ENCODE measurements at places on chromosomes 3 and 15.

DNA sequence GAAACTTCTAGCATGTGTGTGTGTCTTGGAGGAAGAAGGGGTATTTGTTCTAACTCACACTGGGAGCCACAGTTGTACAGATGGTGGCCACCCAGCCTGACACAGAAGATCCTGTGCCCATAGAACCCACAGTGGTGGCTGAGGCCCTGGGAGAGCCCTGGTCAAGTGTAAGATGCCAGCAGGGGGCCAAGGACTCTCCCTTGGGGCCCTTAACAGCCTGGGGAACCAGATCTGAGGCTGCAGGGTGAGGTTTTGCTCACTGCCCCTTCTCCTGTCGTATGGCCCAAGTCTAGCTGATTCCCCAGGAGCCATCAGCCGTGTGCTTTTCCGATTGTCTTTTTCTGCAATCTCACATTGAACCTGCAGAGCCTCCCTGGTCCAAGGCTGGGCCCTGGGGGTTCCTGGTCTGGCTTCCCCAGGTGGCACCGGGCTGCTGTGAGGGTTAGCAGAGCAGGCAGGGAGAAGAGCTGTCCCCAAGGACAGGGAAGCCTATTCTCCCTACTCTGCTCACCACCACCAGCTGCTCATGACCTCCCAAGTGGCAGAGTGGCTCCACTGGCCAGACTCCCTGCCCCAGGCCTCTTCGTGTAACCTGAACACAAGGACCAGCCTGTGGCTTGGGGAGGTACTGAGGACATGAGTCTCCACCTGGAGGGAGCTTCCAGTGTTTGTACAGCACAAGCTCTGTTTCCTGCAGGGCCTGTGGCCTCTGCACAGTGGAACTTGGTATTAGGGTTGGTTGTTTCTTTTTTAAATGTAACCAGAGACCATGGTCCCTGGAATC is 51.9 kb downstream of the CA12 start:
- no peak for DNase-seq

DNA sequence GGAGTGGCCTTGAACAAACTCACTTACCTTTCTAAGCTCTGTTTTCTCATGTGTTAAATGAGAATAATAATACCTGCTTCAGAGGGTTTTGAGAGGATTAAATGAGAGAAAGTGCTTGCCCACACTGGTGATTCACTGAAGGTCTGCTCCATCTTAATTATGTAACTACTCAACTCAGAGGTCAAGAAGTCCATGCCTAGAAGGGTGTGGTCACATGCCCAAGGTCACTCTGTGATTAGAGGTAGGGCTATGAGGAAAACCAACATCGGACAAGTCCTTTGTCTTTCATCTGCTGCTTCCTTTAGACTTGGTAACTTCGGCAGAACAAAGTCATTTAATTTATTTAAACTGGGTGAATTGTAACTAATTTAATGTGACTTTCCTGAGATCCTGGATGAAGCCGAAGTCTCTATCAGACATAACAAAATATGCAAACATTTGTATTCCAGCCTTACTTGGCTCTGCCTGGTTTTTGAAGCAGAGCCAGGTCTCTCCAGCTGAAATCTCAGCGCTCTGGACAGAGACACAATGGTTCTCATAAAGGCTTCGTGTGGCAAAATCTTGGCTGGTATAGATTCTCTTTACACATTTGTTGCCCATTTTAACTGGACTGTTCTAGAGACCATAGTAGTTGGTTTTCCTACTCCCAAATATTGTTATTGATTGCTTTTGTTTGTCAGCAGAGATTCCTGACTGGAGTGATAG is 3.0 kb downstream of the CHRNA7 start:
- DNase-seq, result no peak

GRCh38 chr15:61828008-61828407 is 232.2 kb downstream of the VPS13C start:
- no peak for DNase-seq

DNA sequence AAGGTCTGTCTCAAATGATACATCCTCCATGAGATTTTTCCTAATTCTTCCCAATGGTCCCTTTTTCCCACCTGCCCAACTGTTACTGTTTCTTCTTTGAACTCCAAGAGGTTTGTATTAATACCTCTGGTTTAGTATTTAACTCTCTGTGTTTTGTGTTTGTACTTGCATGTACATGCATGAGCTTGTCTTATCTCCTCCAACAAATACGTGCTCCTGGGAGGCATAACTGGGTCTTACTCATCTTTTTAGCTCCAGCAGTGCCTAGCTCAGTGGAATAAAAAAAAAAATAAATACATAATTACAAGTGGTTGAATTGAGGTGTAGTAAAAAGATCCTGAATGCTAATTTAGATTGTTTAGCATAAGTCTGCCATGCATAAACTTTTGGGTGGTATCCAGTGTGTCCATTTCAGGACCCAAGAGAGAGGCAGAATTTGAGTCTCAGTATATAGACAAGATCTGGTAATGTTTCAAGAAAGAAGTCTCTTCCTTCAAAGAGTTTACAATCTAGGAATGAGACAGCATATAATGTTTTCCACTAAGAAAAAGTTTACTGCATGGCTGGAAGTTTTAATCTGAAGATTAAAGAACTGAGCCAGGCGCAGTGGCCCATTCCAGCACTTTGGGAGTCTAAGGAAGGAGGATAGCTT is 1.7 kb upstream of the LYSMD2 start:
- no peak for DNase-seq

DNA sequence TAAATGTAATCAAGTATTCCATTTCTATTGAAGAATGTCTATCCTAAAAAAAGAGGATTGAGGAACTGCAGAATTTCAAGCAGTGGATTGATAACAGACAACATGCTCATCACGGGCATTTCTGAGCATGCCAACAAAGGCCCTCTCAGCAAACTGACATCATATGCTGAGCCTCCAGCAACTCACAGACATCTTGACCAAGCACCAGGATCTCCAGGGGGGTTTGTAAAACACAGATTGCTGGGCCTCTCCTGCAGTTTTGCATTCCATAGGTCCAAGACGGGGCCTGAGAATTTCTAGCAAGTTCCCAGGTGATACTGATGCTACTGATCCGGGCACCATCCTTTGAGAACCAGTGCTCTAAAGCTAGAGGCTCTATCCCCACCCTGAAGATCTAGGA is 85.0 kb downstream of the FOXP1 start:
- no peak for DNase-seq

DNA sequence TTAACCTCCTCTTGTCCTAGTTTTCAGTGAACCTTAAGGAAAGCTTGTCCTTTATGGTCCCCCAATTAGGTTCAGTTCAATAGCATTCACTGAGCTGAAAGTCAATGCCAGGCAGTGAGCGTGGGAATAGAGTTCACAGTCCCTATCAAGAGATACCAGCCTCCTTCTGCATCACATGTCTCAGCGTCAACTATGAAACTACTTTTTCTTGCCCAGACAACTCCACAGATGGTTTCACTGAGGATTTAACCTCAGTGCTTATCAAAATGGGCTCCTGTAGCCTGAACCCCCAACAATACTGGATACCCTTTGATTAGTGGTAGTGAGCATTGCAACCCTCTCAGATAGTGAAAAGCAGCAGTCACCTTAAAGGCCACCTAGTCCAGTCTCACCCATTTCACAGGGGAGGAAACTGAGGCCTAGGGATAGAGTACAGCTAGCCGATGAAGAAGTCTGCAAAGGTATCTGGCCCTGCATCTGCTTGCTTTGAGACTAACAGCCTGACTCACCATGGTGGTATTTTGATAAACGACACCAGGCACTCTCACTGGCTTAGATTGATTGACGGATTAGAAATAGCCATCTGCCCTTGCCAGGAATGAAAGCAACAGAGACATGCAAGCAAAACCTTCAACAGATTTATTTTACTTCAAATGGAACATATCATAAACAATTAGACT is 1.6 kb upstream of the UBA3 start:
- no peak for DNase-seq

- DNase-seq, result no peak
These were observed 31.5 kb downstream of the NGRN start for GRCh38 chr15:90297021-90297420.

DNA sequence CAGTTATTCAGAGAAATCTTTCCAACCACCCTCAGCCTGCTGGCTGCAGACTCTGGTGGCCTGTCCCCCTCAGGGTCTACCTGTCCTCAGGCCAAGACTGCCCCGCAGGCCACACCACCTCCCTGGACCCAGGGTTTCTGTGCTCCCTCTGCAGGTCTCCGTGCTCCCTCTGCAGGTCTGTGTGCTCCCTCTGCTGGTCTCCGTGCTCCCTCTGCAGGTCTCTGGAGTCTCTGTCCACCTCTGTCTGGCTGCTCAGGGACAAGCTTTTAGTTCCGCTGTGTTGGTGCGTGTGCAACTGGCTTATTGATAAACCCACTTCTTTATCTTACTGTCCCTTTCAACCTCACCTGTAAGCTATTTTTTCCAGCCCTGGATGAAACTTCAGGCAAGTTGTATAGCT is 30.1 kb downstream of the BDH1 start:
- no peak for DNase-seq

- no peak for DNase-seq
These were observed 870.2 kb downstream of the SI start for GRCh38 chr3:164208048-164208447.

GRCh38 chr15:60494108-60494507 is 15.2 kb upstream of the ICE2 start:
- DNase-seq, result no peak

- DNase-seq, result peak; percentile 37
These were observed 18.8 kb downstream of the ATG7 start for GRCh38 chr3:11290743-11291680.

GRCh38 chr3:118968111-118968510 is 66.5 kb downstream of the IGSF11 start:
- no peak for DNase-seq

- peak; percentile 71 for DNase-seq
These were observed 31.7 kb upstream of the ATG7 start for GRCh38 chr3:11240496-11240895.

- DNase-seq, result no peak
These were observed 50.6 kb downstream of the TBL1XR1 start for GRCh38 chr3:177146646-177147045.

DNA sequence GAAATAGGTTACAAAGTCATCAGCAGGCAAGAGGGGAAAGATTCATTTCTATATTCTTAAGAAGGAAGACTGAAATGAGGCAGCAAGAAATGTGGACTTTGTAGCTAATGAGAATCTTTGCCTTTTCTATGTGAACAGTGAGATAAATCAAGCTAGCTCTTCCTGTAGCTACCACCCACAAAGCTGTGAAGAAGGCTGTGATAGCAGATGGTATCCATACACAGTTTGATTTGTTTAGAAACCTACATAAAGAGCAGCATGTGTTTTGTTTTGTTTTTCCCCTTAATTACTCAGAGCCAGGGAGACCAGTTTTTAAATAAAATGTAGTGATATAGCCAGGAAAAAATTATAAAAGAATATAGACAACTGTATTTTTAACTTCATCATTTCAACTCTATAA is 45.5 kb downstream of the TEX9 start:
- no peak for DNase-seq

GRCh38 chr3:194119831-194120590 is 15.9 kb upstream of the HES1 start:
- DNase-seq, result no peak

DNA sequence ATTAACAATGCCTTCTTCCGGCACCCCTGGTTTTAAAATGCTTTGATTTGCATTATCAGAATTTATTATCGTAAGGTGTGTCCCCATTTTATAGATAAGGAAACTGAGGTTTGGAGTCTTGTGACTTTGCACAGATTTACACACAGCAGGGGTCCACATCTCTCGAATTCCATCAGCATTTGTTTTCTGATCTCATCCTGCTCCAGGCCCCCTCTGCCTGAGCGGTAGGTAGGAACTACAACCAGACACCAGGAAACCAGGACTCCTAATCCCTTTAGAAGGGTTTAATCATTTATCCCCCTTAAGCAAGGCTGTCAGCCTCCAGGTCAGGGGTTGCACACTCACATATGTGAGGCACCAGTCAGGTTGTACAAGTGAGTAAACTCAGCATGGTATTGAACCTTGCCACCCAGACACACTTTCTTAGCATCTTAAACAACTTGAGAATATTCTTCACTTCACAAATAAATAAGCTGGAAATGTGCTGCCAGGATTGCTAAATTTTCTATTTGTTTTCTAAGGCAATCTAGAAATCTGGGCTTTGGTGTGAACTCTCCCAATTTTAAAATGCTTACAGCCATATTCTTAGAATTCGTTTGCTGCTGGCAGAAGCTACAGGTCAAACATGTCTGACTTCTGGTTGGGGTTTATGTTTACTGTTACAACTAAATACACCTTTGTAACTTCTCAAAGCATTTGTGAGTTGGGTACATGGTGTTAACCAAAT is 31.7 kb upstream of the CMTM7 start:
- no peak for DNase-seq

DNA sequence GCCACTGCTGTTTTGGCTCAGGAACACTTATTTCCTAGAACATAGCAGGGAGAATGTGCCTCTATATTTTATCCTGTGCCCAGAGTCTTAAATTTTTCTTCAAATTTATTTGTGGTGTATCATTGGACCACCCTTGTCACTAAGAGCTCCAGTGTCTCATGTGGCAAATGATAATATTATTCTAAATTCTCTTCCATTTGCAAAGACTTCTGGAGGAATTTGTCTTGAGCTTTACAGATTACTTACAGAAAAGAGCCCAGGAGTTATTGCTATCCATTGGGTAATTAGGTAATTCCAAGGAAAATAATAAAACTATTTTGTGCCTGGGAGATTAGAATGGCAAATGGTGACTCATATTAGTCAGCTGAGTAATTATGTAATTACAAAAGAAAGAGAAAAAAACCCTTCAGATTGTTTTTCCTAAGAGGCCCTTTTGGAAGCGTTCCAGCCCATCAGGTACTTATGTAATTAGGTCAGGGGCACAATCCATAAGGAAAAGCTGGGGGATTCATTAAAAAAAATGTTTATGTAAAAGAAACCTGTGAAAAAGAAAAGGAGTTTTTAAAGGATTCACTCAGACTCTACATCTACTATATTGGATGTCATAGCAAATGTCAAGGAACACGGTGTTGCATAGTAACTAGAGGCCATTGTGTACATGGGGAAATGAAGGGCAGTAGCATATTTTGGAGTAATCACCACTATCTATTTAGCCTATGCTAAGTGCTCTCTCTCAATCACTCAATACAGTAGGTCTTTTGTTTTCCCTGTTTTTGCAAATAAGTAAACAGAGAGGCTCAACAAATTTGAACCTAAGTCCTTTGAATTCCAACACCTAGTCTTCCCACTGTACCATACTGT is 380.9 kb upstream of the RARB start:
- no peak for DNase-seq

DNA sequence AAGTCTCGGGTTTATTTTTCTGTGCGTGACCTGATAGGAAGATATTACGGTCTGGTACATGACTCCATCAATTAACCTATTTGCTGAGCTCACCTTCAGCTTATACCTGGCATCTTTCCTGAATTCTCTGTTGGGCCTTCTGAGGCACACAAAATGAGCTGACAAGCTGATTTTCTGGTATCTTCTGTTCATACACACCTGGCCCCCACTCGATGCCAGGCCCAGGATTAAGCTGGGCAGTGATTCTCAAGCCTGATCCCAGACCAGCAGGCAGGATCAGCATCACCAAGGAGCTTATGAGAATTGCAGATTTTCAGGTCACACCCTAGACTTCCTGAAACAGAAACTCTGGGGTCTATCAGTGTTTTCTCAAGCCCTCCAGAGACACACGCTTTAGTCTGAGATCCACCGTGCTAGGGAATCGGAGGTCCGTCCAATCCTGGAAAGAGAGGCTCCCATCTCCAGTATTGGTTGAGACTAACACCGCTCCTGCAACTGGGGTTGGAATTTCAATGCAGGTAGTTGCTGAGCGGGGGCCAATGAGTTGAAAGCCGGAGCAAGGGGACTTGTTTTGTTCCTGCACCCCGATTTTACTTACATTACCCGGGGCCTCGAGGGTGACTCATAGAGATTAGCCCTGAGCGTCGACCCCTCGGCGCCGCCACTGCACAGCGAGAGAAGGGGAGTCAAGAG is 636 bp upstream of the EIF1B start:
- no peak for DNase-seq

Data from activated CD4-positive, alpha-beta T cell treated with anti-CD3 and anti-CD28 coated beads for 48 hours (primary cell).